Dermis blood vessel endothelial cell (primary cell): ENCODE measurements at places on chromosomes 5 and 9. TPM values are rescaled to one million over a fixed set of nuclear protein-coding genes. Genes with fewer than 3 reads are reported as not detected.

DNA sequence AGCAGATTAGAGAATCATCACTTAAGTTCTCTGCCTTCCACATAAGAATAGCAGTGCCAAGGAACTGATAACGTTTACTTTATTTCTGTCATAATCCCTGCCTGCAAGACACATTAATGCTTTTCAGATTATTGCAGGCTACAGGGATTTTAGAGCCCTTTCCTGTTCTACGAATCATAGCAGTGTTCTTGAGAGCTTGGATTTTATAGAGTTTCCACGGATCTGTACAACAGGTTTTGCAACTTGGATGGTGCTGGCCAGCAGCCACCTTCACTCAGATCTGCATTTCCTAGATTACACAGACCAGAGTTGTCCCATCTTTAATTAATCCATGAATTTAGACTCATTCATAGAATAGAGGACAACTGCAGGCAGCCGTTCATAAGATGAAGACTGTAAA is 38.1 kb downstream of the SLC12A2 start:
- no peak for DNase-seq

GRCh38 chr9:94175669-94176068 is 83.4 kb upstream of the ZNF169 start:
- peak; percentile 50 for DNase-seq

DNA sequence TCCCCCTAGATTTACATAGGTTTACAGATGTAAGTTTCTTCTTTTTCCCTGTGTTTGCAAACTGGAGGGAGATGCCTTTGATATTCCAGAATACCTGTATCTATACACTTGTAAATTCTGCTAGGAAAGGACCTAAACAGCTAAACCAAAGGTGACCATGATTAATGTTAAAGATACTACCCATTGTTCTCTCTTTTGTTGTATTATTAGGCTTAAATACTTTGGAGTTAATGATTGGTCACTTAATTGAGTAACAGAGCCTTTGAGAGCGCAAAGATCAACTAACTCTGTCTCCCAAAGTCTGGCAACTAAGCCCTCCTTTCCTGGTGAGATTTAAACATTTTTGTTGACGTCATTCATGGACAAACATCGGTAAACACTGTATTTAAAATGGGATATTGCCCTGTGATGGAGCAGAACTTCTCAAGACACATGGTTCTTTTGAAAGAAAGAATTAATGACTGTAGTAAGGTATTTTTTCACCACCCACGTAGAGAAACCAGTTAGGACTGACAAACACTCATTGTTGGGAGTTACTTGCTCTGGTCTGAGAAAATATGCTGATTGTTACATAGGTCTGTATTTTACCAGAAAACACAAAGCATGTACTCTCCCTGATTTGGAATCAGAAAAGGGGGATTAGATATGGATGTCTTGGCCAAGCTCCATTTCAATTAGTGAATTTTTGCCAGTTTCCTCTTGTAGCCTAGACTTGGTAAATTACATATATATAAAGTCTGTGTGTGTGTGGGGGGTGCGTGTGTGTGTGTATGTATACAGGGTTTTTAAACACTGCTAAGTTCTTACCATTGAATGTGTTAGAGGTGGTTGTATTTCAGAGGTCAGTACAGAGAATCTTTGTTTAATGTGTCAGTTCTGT is 4.6 kb downstream of the VCAN start:
- DNase-seq = no peak

DNA sequence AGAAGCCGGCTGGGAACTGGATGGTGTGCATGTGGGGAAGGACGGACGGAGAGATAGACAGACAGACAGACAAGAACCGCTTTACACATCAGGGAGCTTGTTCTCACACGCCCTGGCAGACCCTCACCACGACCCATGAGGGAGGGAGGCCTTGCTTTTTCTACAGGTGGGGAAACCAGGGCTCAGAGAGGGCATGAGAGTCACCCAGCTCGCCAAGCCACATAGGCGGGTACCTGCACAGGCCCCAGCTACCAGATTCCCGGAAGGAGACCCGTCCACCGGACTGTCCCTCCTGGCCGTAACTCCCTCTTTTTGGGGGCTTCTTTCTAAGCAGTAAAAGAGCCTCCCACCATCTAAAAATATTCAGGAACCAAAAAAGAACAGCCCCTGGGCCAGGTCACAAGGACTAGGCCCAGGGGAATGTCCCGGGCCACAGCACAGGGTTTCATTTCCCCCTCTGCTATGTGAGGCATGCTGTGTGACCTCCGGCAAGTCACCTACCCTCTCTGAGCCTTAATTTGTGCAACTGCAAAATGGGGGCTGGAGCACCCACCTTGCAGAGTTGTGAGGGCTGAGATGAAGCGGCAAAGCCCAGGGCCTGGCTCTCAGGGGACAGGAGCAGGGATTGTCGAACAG is 84.4 kb upstream of the SARDH start:
- no peak for DNase-seq

DNA sequence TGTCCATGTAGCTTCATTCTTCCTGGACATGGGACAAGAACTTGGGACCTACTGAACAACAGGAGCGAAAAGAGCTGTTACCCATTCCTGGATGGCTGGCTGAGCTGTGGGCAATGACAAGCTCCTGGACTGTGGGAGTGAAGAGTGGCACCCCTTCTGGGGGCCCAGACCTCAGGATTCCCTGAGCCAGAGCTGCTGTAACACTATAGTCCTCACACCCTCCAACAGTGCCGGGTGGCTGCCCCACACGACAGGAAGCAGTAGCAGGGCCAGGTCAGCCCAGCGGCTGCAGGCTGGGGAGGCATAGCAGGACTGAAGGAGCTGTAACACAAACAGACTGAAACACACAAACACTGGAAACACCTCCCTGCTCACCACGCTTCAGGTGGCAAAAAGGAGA is 169.7 kb upstream of the IRX2 start:
- DNase-seq = no peak

GRCh38 chr9:72635197-72635596 is 113.8 kb downstream of the TMC1 start:
- no peak for DNase-seq

DNA sequence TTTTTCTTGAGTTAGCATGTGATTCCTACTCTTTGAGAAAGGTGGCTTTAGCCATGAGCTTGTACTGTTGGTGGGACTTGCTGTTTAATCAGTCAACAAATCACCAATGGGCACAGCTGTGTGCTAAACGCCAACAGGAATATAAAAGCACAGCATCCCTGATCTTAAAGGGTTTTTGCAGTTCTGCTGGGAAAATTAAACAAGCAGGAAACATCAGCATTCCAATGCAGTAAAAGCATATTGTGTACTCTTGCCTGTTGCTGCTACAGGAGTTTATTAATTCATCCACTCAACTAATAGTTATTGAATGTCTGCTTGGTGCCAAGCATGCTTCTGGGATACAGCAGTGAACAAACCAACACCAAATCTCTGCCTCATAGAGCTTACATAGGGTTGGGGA is 27.4 kb upstream of the F2RL1 start:
- DNase-seq = peak; percentile 70

DNA sequence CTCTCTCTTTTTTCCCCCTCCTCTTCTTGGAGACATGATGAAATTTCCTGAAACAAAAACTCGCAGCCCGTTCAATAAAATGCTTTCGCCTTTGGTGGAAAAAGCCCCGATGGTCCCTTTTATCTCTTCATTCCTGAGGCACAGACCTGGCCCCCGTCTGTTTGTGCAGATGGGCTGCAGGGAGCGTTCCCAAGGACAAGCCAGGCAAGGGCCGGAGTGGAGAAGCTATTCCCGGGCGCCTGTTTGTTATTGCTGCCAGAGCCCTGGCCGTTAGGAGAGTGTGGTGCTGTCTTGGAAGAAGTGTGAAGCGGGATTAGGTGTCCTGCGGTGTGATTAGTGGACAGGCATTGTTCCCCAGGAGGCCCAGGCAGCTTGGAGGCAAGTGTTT is 71.9 kb downstream of the SMIM23 start:
- no peak for DNase-seq

- peak; percentile 46 for DNase-seq
Observed at GRCh38 chr5:172110921-172111851, 76.8 kb downstream of the STK10 start.

DNA sequence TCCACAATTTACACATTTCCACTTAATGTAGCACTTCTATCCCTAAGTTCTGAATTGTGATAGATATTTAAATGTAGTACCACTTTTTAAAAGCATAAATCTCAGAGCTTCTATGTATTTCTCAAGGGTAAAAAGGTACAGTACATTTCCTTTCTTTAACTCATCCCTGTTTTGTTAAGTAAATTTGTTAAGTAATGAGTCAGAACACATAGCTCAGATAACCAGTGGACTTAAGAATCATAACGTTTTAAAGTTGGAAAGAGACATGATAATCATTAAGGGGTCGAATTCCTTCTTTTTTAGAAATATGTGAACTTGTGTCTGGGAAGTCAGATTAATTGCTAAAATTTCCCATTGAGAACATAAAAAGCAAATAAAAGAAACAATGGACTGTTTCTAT is 810.2 kb upstream of the NUDT12 start:
- DNase-seq = no peak

- DNase-seq = no peak
Observed at GRCh38 chr9:134631881-134632280, 9.7 kb upstream of the COL5A1 start.

DNA sequence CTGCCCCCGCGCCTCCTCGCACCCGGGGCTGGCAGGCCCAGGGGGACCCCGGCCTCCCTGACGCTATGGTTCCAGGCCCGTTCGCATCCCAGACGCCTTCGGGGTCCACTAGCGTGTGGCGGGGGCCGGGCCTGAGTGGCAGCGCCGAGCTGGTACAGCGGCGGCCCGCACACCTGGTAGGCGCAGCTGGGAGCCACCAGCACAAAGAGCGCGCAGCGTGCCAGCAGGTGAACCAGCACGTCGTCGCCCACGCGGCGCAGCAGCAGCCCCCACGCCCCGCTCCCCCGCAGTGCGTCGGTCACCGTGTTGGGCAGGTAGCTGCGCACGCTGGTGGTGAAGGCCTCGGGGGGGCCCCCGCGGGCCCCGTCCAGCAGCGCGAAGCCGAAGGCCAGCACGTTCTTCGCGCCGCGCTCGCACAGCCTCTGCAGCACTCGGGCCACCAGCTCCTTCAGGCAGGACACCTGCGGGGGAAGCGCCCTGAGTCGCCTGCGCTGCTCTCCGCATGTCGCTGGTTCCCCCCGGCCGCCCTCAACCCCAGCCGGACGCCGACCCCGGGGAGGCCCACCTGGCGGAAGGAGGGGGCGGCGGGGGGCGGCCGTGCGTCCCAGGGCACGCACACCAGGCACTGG is 548 bp downstream of the TERT start:
- DNase-seq = no peak

GRCh38 chr5:99305045-99305580 is 376.3 kb upstream of the CHD1 start:
- DNase-seq = no peak

DNA sequence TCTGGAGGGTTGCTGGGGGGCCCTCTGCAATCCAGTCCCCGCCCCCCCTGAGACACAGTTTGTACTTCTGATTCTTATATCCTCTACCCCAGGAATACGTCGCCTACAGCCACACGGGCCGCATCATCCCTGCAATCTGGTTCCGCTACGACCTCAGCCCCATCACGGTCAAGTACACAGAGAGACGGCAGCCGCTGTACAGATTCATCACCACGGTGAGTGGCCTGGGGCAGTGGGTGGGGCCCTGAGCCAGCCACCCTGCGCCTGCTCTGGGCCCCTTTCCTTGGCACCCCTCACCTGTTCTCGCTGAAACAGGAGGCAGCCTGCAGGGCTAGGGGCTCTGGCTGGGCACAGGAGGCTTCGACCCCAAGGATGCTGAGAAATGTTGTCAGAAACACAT is 24.1 kb upstream of the RPL26L1 start:
- DNase-seq = no peak

DNA sequence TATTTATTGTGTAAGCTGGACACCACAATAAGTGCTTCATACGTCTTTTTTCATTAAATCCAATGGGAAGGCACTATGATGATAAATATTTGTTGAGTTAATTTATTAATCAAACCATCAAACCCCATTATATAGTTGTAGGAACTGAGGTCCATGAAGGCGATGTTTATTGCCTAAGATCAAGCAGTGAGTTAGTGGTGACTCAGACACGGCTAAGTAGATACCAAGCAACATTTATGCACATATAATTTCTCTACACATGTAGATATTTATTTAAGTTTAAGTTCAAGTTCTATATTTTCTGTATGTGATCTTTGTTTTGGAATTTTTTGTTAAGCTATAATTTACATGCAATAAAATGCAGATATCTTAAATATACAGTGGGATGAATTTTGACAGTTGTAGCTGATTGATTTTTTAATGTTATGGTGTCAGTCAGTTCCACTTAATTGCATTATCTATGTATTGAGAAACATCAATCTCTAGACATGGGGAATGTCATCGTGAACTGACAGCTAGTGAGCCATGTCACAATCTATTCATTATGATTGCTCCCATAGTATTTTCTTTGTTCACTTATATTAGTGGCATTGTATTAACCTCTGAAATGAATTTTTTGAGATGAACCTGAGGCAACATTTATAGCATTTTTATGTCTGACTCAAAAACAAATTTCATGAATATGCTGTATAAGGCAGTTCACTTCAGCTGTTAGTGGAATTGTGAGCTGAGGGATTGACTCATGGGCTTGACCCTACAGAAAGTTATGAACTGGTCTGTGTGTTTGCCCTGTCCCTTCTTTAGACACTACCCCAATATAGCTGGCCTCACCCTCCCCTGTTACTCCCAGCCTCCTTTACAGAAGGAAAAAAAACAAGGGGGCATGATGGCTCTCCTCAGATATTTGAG is 11.9 kb upstream of the GARNL3 start:
- DNase-seq = no peak

- DNase-seq = no peak
Observed at GRCh38 chr5:59358005-59358861, 535.3 kb downstream of the PDE4D start.

- DNase-seq = peak; percentile 27
Observed at GRCh38 chr5:38673671-38674071, 117.2 kb upstream of the LIFR start.

DNA sequence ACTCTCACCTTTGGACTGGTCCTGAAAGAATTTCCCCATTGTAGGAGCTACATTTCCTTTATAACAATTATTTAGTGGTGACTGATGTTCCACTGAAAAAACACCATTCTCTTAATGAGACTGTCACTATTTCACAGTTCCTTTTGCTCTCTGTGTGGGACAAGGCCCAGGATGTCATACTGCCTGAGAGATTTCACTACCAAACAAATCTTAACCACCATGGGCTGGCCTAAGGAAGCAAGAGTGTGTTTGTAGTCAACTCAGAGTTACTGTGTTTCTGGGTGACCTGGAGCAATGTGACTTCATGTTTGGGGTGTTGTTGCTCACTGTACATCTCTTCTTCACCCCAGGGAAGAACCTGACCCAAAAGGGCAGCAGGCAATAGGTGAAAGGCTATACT is 50.1 kb upstream of the ZNF608 start:
- no peak for DNase-seq

DNA sequence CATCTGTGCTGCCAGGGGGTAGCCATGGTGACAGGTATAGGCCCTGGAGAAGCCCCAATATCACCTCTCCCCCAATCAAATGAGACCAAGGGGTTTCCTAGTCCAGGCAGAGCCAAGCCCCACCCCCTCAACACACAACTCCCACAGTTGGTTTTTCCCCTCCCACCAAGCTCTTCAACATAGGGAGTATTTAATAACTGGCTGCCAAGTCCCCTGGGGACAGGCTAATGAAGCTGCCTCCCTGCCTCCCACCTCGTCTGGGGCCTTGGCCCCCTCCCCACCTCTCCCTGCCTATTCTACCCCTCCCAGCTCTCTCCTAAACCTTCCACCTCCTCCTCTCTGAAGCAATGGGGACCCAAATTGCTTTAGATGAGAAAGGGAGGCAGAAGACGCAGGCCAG is 23.4 kb downstream of the CPLX2 start:
- DNase-seq = no peak

EXOSC3 gene
- total RNA-seq = 28.7 and 29.4 TPM in 2 replicates

FGFR4 gene
- 2.6 and 8.1 TPM in 2 replicates for total RNA-seq

CD14 gene
- 1.7 and 3.2 TPM in 2 replicates for total RNA-seq

SSNA1 gene
- 112 and 128 TPM in 2 replicates for total RNA-seq

ADRA1B gene
- 0.34 TPM in 1 of 2 replicates, not detected in the other for total RNA-seq

POU5F2 gene
- 0.65 and 1.2 TPM in 2 replicates for total RNA-seq

IL3 gene
- total RNA-seq = not detected in 2 replicates
